ENCODE measurements at places on chromosomes 13 and 19.

DNA sequence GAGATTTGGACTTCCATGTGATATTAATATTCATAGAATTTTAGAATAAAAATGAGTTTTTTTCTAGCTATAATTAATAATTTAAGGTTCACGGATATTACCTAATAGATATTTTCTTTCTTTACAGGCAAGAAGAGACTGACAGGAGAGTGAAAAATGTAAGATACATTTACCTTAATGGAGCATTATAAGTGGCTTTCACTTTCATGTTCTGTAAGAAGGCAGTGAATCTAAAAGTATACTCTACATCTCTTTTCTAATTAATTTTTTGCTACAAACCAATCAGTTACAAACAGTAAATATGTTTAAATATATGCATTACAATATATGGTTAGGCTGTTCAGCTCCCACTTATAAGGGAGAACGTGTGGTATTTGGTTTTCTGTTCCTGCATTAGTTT, 159.1 kb downstream of the LMO7 start:
- DNase-seq, result no peak

GRCh38 chr19:13149628-13150186, 468 bp downstream of the STX10 start:
- peak; percentile 44 for DNase-seq

DNA sequence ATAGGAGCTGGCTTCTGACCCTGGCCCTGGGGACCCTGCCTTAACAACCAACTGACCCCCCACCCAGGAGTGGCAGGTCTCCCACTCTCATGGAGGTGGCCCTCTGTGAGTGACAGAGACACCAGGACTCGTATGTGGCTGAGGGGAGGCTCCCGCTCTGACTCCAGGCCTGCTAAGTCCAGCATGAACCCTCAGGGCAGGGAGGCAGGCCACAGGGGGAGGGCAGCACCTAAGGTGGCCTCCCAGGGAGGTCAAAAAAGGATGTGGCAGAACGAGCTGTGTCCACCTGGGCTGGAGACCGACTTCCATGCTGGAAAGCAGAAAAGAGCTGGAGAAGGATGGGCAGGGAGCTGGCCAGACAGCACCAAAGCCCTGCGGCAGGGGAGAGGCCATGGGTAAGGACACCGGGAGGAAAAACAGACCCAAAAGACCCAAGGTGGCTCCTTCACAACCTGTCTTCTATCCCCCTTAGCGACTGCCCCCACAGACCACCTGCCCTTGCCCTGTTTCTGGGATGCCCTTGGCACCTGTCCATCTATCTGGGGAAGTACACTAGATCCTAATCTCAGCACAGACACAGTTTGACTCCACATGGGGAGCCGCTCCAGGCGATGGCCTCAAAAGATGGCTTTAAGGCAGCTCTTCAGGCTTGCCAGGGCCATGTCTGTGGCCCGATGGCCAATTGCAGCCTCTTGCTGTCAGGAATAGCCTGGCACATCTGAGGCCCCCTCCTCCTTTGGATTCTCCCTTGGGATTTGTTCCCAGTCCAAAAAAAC, 10.5 kb upstream of the SLC35E1 start:
- no peak for DNase-seq

DNA sequence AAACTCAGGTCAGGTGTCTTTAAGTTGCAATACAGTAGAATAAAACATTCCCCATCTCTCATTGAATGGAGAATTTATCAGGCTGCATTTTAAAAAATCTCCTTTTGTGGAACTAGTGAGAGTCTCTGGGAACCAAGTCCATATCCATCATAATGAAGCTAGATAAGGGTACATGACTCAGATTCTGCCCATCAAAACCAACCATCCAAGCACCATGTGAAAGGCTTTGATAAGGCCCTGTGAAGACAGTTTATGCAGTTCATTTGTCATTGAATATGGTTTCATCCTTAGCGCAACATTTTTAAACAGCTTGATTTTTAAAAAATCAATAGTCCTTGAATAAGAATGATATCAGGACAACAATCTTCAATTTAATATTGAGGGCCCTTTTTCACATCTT, 56.3 kb upstream of the DIAPH3 start:
- DNase-seq, result no peak

DNA sequence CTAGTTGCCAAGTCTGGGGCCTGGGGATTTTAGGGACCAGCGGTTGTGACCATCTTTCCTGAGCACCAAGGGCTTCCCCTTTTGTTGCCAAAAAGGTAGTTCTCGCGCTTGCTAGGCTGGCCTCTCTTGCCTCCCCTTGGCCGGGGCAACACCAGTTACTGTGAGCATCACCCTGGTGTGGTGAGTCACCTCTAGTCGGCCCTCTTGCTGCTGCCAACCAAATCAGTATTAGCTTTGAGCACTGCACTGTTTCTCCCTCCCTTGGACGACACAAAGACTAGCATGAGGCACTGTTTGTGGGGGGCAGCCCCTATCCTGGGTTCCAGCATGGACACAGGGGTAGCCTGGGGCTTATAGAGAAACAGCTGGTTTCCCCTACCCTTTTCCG, 6.9 kb downstream of the SYDE1 start:
- peak; percentile 65 for DNase-seq

DNA sequence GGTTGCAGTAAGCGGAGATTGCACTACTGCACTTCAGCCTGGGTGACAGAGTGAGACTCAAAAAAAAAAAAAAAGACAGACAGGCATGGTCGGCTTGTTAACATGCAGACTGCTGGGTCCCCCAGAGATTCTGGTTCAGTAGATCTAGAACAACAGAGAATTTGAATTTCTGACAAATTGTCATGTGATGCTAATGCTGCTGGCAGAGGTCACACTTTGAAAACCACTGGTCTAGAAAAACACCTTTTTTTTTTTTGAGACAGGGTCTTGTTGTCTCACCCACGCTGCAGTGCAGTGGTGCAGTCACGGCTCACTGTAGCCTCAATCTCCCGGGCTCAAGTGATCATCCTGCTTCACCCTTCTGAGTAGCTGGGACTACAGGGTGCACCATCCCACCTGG, 7.7 kb upstream of the LRFN3 start:
- DNase-seq, result no peak

DNA sequence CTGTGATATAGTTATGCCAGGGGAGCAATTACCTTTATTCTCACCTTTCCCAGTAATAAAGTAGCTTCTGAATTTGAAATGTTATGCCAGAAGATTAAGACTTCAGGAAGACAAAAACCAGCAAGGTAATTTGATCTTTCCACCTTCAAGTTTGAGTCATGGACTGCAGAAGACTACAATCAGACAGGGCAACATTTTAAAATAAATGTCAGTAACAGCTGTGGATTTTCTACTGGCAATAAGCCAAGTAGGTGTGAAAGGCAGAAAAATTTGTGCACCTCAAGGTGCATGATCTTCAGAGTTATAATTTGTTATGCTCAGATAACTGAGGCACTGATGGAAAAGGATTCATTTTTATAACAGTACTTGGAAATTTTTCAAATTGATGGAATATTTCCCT, 54.9 kb downstream of the SLITRK1 start:
- DNase-seq, result peak; percentile 47

GRCh38 chr13:28273919-28274318, 135.6 kb downstream of the PAN3 start:
- DNase-seq, result no peak

DNA sequence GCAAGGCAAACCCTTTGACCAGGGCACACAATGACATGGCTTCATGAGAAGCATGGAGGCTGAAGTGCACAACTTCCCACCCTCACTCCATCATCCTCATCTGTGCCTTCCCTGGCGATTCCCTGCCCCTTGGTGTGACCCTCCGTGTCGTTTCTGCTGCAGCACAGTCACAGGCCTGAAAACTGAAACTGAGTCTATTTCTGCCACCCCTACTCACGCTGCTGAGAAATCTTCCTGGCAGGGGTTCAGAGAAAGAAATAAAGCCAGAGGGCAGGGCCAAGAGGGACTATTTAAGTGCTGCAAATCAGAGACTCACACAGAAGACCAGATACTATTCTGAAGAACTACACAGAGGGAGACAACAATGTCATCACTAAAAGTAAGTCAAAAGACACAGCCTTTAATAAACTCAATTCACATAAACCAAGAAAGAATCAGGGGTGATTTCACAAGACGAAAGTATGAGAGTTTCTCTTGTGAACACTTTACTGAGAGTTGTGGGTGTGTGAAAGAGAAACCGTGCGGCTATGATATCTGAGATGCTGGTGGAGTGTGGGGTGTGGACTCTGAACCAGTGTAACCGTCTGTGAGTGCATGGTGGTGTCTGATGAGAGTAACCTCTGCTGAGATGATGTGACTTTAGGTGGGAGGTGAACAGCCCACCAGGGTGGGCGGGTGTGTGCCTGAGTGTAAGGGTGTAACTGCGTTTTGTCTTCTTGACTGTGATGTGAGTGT, 23.5 kb downstream of the LGALS16 start:
- DNase-seq, result no peak

DNA sequence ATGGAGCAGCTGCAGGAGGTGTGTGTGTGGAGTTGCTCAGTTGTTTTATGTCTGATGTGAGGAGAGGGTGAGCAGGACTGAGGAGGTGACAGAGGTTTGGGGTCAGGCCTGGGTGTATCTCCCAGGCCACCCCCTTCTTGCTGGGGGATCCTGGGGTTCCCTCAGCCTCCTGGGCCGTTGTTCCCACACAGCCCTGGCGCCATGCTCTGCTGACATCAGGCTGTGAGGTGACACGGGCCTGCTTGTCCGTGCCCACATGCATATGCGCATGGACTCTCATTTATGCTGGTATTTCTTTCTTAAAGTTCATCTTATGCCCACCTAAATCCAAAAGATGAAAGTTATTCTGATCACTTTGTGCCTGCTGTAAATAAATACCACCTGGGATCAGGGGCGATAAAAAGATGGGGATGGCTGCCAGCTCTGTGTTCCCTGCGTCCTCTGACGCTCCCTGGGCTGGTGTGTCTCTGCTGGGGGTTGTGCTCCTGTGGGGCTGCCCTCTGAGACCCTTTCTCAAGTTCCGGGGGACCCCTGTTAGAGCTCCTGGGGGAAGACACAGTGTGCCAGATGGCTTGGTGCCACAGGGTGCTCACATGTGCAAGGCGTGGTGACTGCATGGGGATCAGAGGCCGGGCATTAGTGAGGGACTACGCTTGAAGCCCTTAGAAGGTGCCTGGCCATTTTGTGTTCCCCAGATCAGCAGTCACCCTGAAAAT, 12.6 kb downstream of the NAXD start:
- DNase-seq, result no peak

DNA sequence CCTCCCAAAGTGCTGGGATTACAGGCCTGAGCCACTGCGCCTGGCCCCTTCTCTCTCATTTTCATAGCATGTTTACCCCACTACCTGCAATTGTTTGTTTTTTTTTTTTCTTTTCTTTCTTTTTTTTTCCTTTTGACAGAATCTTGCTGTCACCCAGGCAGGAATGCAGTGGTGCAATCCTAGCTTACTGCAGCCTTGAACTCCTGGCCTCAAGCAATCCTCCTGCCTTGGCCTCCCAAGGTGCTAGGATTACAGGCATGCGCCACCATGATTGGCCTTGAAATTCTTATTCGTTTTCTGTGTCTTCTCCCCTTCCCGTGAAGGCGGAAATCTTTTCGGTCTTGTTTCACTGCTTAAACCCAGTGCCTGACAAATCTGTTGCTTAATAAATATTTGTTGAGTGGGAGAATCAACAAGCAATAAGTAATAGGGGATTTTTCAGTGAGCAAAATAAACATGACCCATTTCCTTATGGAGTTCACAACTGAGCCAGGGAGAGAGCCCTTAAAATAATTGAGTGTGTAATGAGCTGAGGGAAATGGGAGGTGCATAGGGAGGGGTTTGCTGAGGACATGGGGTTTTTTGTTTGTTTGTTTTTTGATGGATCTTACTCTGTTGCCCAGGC, 1.8 kb upstream of the INSR start:
- no peak for DNase-seq

DNA sequence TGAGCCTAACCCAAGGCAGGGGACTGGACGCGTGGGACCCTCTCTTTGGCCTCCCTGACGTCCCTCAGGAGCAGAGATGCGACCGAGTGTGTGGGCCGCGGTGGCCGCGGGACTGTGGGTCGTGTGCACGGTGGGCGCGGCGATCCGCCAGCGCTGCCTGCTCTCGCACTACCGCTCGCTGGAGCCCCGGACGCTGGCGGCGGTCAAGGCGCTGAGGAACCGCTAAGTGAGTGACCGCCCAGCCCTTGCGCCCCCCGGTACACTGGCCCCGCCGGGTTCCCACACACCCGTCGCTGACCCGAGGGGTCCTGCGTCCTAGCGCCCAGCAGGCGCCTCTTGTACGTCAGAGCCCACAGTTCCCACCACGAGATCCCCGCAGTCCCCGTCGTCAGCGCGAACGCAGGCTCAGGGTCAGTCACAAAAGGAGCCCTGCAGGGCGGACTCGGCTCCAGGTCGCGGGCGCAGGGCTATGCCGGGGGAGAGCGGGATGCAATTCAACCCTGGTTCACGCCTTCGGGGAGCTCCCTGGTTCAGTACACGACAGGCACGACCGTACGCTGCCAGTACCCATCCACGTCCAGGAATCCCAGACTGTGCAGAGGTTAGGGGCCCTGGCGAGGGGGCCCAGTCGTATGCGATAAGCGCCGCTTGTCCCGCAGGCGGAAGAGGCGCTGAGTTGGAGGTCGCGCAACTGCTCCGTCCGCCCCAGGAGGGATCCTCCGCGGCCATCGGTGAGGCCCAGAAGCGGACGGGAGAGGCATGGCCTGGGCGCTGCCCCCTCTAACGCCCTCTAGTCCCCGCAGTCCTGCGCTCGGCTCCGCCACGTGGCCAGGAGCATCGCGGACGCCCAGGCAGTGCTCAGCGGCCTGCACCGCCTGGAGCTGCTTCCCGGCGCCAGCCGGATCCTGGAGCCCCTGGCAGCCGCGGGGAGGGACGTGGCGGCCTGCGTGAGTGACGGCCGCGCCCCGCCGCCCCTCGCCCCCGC, 3.6 kb upstream of the IFNL2 start:
- DNase-seq, result no peak

- peak; percentile 99 for DNase-seq
These were observed 10.4 kb downstream of the LMNB2 start for GRCh38 chr19:2446381-2446780.

GRCh38 chr19:45577111-45577905, 7.3 kb downstream of the OPA3 start:
- DNase-seq, result peak; percentile 96

- no peak for DNase-seq
These were observed 12.8 kb upstream of the RASA3 start for GRCh38 chr13:114145256-114145655.

DNA sequence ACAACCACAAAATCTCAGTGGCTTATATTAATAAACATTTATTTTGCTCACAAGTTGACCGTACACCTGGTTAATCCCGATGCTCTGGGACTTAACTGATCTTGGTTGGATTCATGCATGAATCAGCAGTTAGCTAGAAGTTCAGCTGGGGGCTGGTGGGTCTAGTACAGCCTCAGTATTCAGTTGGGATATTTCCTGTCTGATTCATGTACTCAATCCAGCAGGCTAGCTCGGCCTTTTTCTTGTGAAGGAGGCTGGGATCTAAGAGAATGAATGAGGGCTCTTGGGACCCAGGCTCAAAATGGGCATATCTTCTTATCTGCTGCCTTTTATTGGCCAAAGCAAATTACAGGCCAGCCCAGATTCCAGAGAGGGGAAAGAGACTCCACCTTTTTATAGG, 178.8 kb downstream of the KCTD12 start:
- DNase-seq, result peak; percentile 62

DNA sequence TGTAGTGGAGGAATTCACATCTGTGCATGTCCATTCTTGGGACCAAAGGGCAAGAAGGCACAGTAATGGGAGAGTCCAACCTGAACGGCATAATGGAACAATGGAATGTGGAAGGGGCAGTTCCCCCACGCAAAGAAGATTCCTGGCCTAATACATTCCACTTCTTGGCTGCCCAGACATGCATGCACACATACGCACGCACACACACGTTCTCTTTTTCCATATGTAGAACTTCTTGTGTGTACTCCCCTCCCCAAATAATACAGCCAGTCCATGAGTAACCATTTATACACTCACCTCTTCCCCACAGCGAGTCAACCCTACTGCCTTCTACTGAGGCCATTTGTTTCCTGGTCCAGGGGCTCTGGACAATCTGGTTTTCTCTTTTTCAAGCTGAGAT, 6.0 kb upstream of the STK24 start:
- no peak for DNase-seq
